ENCODE measurements at places on chromosomes 7 and 10.
A peak's percentile ranks its signal among the peaks of the same experiment; 100 is the strongest.

- DNase-seq: no peak
These were observed 305.5 kb downstream of the GPR37 start for GRCh38 chr7:124460056-124460450.

GRCh38 chr10:13775786-13776775 is 189.3 kb downstream of the PRPF18 start:
- no peak for DNase-seq

- peak; percentile 38 for DNase-seq
These were observed 94.5 kb downstream of the MAD1L1 start for GRCh38 chr7:2138146-2138765.

DNA sequence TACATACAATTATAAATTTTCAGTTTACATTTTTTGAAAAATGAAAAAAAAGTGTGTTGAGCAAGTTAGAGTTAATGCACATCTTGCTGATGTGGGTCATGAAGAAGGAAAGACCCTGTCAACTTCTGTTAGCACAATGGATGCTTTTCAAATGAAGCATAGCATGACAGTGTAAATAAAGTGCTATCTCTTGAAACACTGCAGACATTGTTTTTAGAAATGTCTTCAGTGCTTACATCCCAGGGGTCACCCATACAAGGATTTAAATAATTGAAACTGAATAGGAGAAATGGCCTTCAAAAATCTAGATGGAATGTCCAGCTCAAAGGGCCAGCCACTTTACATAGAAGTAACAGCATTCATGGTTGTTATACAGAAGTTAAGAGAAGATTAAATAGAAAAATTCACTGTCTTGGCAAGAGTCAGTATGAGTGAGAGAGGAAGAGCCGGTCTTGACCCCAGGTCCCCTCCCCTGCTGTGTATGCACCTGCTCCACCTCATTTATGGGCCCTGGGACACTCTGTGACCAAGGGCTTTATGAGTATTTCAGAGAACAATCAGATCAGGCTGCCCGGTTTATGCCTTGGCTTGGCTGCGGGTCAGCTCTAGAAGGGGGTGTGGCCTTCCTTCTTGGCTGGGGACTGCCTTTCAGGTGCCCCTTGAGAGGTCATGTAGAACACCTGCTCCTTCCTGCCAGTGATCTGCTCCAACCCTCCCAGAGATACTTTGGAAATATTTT is 237.7 kb upstream of the TMEM72 start:
- DNase-seq: no peak

DNA sequence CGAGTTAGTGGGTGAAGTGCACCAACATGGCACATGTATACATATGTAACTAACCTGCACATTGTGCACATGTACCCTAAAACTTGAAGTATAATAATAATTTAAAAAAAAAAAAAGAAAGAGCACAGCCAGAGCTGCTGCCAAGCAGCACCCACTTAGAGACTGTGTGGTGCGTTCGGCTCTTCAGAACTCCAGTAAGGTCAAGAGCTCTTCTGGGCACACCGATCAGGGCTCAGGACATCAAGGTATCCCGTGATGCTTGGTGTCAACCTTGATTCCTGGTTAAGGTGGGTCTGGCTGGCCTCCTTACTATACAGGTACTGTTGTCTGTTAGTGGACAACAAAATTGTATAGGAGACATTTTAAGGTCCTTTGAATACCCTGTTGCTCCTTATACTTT is 385.7 kb upstream of the AKR1E2 start:
- no peak for DNase-seq

DNA sequence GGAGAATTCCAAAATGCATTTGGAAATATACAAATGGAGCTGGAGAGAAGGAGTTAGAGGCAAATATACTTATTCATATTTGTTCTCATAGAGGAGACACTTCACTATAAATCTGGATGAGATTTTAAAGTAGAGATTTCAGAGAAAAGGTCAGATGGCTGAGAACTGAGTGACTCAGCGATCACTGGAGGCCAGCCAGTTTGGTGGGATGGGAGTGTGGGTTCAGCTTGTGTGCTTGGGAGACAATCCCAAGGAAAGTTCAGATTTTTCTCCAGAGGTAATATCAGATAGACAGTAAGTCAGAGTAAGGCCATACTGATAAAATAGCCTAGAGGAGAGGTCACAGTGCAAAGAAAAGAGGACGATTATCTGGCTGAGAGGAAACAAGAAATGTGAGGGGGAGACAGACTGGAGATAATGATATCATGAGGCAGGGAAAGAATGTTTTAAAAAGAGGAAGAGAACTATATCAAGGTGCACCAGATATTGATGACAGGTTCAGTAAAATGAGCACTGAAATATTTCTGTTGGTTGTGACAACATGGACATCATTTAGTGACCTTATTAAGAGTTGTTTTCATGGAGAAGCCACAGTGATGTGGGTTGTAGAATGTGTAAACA is 67.0 kb downstream of the MDFIC start:
- no peak for DNase-seq

DNA sequence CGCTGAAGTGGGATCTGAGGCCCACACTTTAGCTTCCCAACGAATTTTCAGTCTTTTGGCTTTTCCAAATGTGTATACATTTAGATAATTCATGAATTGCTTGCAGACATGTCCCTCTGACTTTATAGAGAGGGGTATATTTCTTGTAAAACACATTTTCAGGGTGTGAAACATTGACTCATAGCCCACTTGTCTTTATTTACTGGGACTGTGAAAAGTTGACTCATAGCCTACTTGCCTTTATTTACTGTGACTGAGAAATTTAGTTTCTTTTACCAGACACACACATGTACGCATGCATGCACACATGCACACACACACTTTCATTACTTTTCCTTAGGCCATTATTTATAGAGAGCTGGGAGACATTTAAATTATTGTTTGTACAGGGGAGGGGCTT is 79.1 kb downstream of the VTI1A start:
- peak; percentile 11 for DNase-seq

DNA sequence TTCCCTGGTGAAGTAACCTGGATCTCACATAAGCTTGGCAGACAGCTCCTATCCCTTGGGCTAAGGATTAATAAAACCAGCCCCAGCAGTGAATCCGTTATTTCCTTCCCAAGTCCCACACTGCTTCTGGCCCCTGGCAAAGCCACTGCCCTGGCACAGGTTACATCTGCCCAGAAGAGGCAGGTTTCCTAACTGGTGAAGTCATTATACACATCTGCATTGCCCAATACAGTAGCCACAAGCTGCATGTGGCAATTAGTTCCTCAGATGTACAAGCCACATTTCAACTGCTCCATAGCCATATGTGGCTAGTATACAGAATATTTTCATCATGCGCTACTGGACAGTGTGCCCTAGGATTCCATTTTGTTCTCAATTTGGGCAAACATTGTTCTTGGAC is 273.0 kb downstream of the GRM8 start:
- no peak for DNase-seq

- no peak for DNase-seq
These were observed 372.3 kb upstream of the NRP1 start for GRCh38 chr10:33706746-33707145.

GRCh38 chr10:58560068-58560467 is 47.4 kb downstream of the BICC1 start:
- no peak for DNase-seq

- DNase-seq: no peak
These were observed 302.2 kb upstream of the ZMIZ1 start for GRCh38 chr10:78766603-78767002.
